ENCODE measurements at places on chromosomes 11 and 22.

DNA sequence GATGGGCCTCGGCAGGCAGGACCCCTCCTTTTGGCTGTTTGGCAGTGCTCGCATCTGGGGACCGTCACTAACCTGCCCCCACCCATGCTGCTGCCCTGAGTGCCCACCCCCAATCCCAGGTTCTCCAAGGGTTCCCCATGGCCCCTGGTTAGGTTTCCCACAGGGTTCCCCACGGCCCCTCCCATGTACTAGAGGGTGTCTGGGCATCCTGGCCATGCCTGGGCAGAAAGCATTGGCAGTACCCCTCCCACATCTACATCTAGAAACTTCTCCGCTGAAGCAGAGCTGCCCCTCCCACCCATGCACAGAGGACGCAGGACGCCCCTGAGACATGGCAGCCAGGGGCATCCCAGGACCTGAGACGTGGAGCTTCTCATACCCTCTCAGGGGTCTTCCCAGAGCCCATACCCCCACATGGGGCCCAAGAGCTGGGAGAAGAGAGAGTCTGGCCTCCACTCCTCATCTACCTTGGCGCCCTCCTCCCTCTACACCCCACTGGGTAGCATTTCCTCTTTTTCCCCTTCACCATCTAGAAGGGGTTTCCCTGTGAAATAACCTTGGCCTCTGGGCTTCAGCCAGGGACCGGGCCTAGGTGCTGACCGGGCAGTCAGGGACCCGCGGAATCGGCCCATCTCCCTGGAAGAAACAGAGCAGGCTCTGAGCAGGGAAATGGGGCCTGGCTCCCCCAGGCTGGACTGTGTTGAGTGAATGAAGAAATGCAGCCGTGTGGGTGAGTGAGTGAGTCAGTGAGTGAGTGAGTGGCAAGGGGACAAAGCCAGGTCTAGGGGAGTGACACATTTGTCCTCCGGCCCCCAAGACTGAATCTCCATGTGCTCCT lies 987.3 kb downstream of the BRD1 start:
- no peak for DNase-seq

DNA sequence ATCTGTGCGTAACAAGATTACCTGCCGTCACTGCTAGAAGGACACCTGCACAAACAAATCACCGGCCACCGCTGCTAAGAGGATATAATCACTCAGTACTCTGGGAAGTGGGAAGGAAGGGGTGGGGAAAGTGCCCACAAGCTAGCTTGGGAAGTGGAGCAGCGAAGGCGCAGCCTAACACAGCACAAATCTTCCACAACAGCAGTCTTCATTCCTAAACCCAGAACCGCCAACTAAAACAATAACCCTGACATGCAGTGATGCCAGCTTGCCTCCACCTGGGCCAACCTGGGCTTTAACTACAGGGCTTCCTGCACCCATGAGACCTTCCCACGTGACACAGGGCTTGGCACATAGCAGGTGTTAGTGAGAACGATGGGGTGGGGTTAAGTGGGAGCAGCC lies 5.1 kb downstream of the DGCR2 start:
- DNase-seq, result peak; percentile 86

DNA sequence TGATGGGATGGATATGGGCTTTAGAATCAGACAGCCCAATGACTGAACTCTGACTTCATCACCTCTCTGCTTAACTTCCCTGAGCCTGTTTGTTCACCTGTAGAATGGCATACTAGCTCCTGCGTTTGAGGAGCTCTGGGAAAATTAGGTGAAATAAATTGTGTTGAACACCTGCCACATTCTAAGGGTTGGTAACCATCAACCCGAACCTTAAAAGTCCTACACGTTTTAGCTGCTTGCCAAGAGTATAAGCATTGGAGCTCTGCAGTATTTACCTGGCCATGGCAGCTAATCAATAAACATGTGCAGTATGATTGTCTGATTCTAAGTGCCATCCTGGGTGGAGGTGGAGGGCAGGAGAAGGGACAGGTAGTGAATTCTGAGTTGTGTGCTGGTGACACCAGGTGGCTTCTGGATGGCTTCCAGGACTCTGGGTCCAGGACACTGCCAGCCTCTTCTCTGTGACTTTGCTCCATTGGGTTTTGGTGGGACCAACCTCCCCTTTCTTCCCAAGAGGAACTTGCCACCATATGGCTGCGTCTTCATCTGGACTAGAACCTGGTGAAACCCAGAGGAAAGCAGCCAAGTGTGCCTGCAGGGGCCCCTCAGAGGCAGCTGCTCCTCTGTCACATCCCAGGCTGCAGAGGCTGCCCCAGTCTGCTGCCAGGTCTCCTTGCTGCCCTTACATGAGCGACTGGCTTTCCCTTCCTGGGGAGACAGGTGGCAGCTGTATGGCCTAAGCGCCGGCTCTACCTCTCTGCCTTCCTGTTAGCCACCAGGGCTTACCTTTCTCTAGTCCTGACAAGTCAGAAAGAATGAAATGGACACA lies 85.6 kb downstream of the CACNG2 start:
- peak; percentile 47 for DNase-seq

DNA sequence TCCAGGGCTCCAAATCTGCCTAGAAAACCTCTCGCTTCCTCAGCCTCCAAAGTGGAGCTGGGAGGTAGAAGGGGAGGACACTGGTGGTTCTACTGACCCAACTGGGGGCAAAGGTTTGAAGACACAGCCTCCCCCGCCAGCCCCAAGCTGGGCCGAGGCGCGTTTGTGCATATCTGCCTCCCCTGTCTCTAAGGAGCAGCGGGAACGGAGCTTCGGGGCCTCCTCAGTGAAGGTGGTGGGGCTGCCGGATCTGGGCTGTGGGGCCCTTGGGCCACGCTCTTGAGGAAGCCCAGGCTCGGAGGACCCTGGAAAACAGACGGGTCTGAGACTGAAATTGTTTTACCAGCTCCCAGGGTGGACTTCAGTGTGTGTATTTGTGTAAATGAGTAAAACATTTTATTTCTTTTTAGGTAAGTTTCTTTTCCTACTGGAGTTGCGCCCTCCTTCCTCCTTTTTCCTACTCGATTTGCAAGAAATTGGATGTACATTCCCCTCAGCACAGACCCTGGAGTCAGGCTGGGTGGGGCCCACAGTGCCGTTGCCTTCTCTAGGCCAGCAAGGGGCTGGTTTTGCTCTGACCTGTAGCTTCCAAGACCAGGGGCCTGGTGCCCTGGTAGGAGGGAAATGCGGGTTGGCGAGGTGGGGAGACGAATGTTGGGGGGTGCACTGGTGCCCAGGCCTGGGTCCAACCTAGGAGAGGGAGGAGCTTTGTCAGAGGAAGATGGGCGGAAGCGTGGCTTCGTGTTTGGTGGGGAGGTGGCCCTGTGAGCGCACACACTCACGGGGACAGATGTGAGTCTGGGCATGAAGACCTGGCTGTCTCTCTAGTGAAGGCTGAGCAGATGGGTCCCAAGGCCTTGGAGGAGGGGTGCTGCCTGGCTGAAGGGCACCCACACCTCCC lies 50.6 kb downstream of the ST14 start:
- no peak for DNase-seq

DNA sequence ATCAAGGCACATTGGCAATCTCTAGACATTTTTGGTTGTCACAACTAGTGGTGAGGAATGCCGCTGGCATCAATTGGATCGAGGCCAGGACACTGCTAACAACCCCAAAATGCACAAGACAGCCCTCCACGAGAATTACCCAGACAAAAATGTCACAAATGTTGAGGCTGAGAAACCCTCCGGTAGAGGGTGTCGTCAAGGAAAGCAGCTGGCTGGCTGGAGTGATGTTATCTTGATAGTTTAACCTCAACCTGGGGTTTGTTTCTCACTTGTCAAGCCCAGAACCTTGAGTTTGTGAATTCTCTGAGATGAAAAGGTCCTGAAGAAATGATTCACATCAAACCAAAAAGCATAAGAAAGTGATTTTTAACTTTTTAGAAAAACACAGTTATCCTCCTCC lies 21.1 kb upstream of the TMPRSS13 start:
- peak; percentile 6 for DNase-seq

GRCh38 chr11:70720281-70720680 lies 322.0 kb downstream of the CTTN start:
- DNase-seq, result no peak

GRCh38 chr11:89119426-89119825 lies 53.6 kb upstream of the GRM5 start:
- DNase-seq, result no peak

GRCh38 chr11:109972181-109972715 lies 120.9 kb upstream of the ZC3H12C start:
- no peak for DNase-seq
